ENCODE measurements at places on chromosomes 13 and 19.
A peak's percentile ranks its signal among the peaks of the same experiment; 100 is the strongest.

DNA sequence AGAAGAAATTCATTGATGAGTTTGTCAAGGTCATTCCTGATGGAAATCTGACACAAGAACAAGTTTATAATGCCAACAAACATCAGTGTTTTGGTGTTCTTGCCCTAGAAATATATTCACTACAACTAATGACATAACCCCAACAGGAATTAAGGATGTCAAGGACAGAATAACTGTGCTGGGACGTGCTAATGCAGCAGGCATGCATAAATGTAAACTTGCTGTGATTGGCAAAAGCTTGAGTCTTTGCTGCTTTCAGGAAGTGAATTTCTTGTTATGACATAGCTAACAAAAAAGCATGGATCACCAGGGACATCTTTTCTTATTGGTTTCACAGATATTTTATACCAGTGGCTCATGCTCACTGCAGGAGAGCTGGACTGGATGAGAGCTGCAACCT is 144.6 kb downstream of the KCTD12 start:
- DNase-seq, result no peak

DNA sequence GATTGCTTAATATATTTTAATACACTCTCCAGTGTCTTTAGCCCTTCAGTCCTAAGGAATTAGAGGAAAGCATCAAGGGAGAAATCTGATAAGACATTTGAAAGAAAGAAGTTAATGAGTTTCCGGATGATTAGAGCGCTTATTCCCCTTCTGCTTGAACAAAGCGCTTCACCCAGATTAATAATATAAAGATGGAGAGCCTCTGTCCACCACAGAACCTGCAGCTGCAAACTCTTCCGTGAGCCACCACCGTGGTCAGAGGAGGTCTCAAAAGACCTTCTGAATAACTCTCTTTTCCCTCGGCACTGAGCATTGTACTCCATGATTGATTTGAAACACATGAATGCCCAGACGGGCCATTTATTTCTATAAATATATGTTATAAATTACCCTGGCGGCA is 14.2 kb upstream of the TUBGCP3 start:
- no peak for DNase-seq

DNA sequence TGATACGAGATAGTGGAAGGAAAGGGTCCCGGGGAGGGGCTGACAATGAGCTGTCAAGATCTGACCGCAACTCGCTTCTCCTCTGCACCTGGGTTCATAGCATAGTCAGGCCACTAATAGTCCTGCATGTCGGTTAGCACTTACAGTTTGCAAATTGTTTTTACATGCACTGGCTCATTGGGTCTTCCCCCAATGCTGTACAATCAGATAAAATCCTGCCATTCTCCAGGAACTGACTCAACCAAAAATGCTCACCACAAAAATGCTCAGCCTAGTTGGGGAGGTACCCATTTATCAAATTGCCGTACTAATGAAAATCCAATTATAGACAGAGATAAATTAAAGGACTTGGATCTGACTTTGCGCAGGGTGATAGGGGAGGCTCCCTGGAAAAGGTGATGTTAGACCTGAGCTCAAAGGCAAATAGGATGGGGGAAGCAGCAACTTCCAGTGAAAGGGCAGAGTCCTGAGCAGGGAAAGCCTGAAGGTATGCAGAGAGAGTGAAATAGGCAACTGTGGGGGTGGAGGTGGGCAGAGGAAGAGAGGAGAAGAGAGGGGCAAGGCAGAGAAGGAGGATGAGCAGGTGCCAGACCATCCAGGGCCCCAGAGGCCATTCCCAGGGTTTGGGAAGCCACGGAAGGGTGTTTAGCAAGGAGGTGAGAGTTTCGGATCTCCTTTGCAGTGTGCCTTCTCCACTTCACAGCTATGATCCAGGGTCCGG is 326.1 kb upstream of the TSHZ3 start:
- no peak for DNase-seq

GRCh38 chr19:7559102-7559501 is 23.6 kb downstream of the PNPLA6 start:
- no peak for DNase-seq

GRCh38 chr13:70505809-70506208 is 397.6 kb upstream of the KLHL1 start:
- no peak for DNase-seq

- no peak for DNase-seq
Observed at GRCh38 chr13:71644579-71644978, 222.4 kb downstream of the DACH1 start.

GRCh38 chr19:28705008-28705407 is 507.9 kb downstream of the UQCRFS1 start:
- no peak for DNase-seq

- no peak for DNase-seq
Observed at GRCh38 chr13:84121456-84121855, 239.2 kb upstream of the SLITRK1 start.

GRCh38 chr19:49855277-49855675 is 4.3 kb downstream of the PTOV1 start:
- no peak for DNase-seq

- DNase-seq, result peak; percentile 33
Observed at GRCh38 chr13:99310382-99311031, 3.3 kb upstream of the GPR183 start.

DNA sequence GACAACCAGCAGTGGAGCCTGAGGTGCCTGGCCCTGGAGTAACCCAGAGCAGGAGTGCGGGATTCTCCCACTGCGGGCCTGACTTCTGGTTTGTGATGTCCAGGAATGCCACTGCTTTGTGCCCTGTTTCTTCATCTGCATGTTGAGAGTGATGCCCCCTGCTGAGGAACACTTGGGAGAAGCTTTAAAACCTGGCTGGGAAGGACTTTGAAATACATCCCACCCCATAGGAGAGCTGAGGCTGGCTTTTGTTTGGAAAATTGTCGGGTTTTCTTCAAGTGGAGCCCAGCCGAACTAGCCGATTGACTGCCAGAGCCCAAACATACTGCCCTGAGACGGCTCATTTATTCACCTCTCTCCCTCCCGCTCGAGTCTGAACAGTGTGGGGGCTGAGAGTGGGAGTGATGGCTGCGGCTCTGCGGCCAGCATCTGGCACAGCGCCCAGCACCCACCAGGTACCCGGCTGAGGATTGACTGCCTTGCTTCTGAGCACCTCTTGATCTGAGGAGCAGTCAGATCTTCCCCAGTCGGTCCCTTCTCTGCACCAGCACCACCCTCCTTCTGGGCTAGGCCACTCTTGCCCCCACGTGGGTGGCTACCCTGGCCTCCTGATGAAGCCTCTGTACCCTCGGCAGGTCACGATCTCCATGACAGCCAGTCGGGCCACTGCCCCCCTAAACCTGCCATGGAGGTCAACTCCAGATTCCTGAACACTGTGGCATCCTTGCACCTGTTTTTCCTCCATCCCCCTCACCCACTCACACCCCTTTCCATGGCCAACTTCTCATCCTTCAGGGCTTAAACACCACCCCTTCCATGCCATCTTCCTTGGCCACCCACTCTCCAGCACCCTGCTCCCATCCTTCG is 148.9 kb downstream of the SIPA1L3 start:
- no peak for DNase-seq

DNA sequence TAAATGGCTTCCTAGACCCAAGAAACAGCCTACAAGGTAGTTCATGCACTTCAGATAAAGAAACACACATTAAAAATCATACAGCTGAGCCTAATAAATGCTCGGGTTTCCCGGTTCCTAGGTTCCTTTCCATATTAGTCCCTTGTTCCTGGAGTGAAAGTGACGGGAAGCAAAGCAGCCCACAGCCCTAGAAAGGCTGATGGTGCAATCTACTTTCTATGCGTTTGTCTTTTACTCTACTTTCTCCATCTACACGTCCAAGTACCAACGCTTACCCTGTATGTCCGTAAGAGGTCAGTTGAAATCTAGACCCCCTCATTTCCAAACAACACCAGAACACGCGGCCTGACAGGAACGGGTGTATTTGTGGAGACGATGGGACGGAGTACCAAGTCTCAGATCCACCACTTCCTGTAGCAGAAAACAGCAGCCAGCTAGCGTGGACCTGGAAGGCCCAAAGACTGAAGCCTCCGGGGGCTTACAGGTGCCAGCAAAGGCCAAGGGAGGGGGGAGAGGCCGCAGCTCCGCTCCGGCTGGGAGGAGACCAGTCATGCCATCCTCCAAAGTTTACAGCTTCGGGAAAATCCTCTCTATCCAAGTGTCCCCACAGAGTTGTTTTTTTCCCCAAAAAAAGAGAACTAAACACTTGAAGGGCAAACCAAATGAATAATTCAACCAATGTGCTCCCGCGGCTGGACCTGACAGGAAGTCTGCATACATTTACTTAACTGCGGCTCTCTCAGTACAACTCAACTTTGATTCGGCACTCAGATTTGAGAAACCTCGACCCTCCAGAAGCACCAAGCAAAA is 34.1 kb downstream of the STK24 start:
- DNase-seq, result no peak

GRCh38 chr19:49679771-49680413 is 2.8 kb downstream of the PRMT1 start:
- DNase-seq, result no peak

DNA sequence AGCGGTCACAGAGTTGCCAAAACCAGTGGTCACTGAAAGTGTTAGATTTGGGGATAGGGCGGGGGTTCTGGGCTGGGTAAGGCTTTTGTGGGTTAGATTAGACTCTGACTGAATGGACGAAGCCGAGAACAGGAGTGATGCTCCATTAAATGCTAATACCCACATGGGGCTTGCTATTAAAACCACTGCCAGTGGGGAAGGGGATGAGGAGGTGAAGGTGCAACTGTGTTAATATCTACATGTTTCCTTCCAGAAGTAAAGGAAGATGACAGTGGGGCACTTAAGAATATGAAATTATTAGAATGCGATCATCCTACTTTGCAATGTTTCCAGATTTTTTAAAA is 573 bp upstream of the ZNF614 start:
- no peak for DNase-seq

DNA sequence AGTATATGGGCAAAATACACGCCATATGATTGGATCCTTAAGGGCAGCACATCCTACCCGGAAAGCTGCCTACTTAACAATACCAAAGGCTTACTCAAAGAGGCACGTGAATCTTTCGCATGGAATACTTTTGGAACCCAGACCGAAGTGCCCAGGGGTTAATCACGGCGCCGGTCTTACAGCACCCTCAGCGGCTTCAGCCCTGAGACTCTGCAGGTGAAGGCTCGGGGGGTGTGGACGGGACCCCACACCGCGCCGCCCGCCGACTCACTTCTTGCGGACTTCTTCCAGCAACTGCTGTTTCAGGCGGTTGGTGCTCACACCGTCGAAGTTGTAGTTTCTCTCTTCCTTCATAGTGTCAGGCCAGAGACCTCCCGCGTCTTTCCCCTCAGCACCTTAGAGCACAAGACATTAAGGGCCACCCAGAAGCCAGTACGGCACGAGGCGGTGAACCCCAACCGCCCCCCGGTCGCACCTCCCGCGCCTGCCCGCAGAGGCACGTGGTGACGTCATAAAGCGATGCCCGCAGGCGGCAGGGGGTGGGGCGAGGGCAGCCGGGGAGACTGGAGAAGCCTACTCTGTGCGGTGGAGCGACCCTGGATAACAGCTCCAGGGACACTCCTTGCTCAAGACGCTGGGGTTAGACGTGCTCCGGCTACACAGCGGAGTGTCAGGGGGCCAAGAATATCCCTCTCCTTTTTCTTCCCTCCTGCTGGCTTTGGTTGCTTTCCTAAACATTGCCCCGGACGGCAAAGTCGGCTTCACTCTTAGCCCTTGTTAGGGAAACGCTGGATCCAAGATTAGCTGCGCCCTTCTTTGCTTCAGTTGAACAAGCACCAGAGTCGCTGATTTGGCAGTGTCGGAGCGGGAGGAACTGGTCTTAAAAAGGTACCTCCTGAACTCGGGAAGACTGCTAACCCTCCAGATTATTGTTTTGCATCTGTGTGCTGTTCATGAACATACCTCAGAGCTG is at the start of gene CCDC169:
TSS of gene CCDC169 (minus strand) at position 449 of the 973 bp plus-strand sequence. CDS start at position 354, 95 bp downstream.
- peak; percentile 67 for DNase-seq

DNA sequence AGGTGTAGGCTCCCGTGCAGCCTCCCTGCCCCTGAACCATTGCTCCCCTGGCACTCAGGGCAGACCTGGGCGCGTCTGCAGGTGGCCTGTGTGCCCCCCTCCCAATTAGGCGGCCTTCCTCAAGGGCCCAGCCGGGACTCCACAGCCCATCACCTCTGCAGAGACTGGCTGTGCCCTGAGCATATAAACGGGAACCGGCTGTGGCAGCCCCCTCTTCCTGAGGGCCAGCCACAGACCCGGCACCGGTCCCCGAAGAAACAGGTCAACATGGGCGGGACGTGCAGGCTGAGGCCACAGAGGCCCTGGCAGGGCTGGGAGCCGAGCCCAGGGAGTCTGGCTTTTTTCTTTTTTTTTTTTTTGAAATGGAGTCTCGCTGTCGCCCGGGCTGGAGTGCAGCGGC is 12.0 kb downstream of the PIAS4 start:
- DNase-seq, result no peak

DNA sequence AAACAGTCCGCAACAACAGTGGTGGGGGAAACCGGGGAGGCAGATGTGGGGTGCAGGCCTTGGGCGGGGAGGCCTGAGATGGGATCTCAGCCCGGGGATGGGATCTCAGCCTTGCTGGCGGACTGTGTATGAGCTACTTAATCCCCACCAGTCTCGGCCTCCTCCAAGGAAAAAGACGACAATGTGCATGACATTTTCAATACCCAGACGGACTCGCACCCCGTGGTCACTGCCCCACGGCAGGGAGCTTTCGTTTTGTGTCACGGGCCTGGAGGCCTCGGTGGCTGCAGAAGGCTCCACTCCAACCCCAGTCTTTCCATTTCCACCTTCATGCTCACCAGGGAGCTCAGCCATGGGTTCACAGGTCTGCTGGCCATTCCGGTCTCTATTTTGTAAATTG is 25.5 kb downstream of the GRTP1 start:
- DNase-seq, result no peak

DNA sequence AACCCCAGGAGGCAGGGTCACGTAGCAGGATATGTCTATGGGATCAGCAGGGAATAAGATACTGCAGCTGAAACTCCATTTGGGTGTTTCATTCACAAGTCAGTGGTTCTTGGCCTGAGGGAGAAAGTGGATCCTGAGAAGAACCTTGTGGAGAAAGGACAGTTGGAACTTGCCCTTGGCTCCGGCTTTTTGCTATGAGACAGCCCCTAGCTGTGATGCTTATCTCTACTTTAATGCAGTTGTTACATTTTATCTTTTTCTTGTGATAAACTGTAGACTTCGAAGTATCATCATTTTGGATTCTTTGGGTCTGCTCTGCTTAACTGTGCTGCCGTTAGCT is 6.0 kb upstream of the SCEL start:
- no peak for DNase-seq

DNA sequence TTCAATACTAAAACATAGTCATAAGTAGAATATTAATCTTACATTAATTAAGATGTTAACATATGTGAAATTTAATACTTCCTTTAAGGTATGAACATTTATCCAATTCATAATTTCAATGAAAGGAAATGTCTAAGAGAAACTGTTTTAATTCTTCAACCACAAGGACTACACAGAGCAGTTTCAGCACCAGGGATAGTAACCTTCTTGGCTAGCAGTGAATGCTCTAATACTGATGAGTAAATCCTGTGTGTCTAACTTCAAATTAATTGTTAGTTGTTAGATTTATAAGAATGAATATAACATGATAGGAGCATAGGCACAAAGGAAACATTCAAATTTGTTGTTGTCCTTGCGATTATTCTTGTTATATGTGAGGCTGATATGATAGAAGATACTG is 15.6 kb upstream of the NBEA start:
- peak; percentile 64 for DNase-seq
